Hippocampal formation (tissue), 2 donors: ENCODE measurements at places on chromosomes 4 and X.

DNA sequence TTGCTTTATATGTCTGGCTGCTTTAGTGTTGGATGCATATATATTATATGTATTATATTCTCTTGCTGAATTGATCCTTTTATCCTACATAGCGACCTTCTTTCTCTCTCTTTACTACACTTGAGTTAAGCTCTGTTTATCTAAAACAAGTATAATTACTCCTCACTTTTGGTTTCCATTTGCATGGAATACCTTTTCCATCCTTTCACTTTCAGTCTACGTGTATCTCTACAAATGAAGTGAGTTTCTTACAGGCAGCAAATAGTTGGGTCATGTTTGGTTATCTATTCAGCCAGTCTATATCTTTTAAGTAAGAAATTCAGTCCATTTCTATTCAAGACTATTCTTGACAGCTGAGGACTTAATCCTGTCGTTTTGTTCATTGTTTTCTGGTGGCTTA lies 167.5 kb upstream of the USP38 start:
- no peak for DNase-seq

DNA sequence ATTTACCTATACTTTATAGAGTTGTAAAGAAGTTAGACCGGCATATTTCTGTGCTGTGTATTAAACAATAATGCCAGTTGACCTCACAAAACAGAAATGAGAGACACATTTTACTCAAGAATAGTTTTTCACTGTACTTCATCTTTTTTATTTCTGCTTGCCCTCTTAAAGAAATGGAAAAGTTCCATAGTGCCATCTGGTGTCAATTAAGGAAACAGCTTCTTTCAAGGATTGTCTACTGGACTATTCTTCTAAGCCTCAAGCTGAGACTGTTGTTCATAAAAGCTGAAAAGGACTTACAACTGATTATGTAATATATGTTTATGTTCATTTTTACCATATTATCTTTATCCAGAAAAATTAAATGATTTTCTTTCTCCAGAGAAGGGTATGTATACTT lies 1523.7 kb downstream of the ARAP2 start:
- DNase-seq, result peak; percentile 43

DNA sequence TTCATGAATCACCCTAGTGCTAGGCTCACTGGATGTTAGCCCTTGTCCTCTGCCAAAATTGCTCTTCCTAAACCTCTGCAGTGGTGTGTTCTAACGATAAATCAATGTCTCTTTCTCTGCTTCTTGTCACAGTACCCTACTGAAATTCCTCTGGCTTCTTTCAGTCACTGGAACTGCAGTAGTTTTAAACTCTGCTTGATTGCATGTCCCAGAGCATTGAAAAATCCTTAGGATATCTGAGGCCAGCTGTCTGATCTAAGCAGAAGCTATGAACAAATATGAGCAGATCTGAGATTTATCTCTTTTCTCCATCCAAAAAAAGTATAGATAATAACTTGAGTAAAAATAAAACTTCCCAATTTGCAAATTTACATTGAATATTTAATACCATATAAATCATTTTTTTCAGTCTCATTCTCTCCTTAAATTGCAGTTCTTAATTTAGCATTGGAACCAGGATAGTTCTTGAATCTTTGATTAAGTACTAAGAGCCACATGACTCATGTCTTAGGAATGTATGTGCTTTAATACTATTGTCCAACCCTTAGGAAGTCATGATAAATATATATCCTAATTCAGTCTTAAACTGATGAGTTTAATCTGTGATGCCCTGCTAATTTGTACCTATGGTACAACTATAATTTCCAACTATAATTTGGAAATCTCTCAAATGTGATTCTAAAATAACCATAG lies 169.7 kb downstream of the PDHA2 start:
- DNase-seq, result no peak

GRCh38 chr4:154503598-154503997 lies 12.0 kb upstream of the DCHS2 start:
- no peak for DNase-seq

DNA sequence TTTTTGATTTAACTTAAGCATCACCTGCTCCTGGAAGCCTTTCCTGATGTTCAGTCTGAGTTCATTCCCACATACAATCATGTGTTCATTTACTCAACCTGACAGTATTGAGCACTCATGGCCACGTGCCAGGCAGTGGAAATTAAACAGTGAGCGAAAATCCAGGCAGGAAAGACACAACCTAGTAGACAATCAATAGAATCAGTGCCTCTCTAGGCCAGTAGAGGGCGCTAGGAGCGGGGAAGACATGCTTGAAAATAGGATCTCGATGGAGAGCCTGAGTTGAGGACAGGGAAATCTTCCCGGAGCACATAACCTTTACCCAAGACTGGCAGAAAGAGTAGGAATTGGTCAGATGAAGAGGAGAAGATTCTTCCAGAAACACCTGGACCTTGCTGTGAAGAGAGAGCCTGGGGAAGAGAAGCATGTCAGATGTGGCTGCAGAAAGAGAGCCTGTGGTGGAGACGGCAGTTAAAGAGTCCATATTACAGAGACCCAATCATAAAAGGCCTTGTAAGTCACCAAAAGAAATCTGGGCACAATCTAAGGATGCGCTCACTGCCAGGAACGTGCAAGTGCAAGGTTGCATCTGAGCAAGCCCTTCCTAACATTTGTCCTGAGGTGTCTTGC lies 103.5 kb downstream of the LDB2 start:
- peak; percentile 21 for DNase-seq

DNA sequence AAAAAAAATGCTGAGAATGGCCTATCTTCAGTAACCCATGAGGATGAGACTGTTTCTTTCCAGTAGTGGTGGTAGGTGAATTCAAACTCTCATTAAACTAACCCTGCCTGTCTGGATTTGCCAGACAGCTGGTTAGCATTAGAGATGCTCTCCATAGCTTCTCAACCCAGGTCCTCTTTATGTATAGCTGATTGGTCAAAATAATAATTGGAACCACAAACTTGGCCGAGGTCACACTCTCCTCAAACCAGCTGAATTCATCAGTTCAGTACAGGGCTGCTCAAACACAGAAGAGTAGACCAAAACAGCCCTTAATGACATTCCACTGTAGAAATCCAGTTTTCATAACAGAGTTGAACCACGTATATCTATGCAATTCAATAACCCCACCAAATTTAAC lies 85.3 kb downstream of the HCCS start:
- DNase-seq, result no peak

DNA sequence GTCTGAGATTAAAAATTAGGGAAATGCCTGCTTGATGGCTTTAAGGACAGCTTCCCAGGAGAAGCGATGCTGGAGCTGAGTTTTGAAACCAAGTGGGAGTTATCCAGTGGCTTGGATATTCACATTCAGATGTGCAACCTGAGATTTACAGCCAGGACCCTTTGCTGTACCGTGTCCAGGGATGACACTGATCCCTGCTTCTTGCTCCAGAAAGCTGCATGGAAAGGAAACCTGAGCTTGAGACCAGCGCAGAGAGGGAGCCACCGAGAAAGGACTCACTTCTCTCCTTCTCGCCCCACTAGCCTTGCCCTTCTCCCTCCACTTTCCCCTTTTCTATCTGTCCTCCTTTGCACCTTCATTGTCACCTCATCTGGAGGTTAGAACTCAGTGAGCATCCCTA lies 254.5 kb upstream of the PPARGC1A start:
- DNase-seq, result no peak

- no peak for DNase-seq
Measured at GRCh38 chr4:182745237-182745636, 171.9 kb downstream of the DCTD start.

- no peak for DNase-seq
Measured at GRCh38 chr4:85748654-85749053, 273.7 kb downstream of the ARHGAP24 start.

- peak; percentile 65 for DNase-seq
Measured at GRCh38 chrX:47217121-47217851, 1.2 kb upstream of the CDK16 start.

- DNase-seq, result no peak
Measured at GRCh38 chr4:184722798-184723197, 11.1 kb downstream of the CENPU start.

- no peak for DNase-seq
Measured at GRCh38 chr4:157242871-157243270, 22.3 kb downstream of the GRIA2 start.

GRCh38 chrX:88170553-88170952 lies 576.5 kb upstream of the CPXCR1 start:
- DNase-seq, result no peak

DNA sequence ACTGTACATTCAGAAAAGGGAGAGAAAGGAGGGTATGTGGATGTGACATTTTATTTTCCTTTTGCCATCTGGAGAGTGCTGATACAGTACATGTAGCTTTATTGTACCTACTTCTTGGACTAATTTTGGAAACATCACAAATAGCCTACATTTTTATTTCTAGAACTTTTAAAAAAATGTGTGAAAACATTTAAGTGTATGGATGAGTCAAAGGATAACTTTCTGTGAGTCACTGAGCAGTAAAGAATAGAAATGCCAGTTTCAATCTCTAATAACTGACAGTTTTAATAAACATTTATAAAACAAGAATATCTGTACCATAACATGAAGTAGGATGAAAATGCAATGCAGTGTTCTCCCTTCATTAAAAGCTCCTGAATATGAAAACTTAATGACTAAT lies 374.4 kb upstream of the NWD2 start:
- no peak for DNase-seq

- no peak for DNase-seq
Measured at GRCh38 chr4:8585186-8585585, 5.0 kb downstream of the GPR78 start.

DNA sequence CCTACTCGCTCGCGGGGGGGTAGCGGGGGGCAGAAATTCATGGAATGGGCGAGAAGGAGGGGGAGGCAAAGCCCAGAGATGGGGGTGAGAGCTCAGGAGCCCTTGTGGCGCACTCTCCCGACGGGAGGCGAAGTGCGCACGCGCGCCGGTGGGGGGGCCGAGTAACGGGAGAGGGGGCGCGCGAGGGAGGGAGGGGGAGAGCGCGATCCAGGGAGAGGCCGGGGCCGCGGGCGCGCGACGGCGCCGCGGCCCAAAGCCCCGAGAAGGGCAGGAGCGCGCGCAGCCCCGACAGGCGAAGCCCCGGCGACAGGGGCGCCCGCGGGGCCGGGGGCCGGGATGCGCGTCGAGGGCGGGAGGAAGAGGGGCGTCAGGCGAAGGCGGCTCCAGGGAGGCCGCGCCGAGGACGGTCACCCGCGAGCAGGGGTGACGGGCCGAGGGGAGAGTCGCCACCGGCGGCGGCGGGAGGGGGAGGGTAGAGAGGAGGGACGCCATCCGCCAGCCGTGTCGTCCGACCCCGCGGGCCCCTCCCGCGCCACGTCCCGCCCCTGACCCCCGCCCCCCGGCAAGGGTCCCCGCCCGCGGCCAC lies 421 bp downstream of the MECP2 start:
- DNase-seq, result peak; percentile 39

GRCh38 chr4:141132709-141133145 lies 542 bp downstream of the RNF150 start:
- no peak for DNase-seq

DNA sequence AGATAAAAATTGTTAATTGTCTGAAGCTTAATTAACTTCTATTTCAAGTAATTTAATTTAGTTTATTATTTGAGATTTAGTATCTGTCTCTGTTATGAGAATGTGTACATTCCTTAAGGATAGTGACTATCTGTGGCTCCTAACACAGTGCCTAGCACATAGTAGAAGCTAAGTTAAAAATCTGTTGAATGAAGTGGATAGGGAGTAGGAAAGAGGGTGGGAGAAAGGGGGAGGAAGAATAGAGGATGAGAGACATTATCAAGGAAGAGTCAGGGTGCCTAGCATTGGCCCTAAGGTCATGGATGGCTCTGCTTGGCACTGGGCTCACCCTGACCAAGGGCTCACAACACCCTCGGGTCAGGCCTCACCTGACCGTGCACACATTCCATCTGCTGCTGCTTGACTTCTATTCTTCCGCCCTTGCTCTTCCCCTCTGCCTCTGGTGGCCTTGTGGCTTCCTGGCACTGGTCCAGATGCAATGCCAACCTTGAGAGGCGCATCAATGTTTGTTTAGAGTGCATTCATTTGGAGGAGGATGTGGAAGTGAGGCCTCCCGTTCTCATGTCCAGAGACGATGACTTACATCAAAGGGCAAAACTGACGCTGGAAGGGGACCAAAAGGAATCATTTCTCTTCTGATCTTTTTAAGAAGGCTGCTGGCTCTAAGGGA lies 42.3 kb downstream of the TRIM2 start:
- no peak for DNase-seq

GRCh38 chrX:38898261-38898660 lies 97.0 kb downstream of the MID1IP1 start:
- DNase-seq, result no peak

- no peak for DNase-seq
Measured at GRCh38 chr4:37767546-37767945, 58.9 kb upstream of the PGM2 start.

DNA sequence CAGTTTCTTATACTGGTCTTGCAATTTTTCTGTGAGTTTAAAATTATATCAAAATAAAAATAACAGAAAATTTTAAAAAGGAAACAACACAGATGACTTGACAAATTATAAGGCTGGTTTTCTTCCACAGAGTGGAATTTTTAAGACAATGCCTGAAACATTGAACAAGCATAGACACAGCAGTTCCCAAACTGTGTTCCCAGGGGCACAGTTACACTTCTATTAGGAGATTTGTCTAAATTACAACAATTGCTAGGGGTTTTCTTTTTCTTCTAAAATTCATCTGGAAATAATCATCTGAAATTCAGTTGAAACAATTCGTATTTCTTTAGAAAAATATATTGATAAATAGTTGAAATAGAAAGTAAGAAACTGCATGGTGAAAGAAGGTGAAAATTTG lies 26.2 kb downstream of the PDE5A start:
- no peak for DNase-seq

- DNase-seq, result no peak
Measured at GRCh38 chr4:187715466-187715865, 280.1 kb upstream of the ZFP42 start.

DNA sequence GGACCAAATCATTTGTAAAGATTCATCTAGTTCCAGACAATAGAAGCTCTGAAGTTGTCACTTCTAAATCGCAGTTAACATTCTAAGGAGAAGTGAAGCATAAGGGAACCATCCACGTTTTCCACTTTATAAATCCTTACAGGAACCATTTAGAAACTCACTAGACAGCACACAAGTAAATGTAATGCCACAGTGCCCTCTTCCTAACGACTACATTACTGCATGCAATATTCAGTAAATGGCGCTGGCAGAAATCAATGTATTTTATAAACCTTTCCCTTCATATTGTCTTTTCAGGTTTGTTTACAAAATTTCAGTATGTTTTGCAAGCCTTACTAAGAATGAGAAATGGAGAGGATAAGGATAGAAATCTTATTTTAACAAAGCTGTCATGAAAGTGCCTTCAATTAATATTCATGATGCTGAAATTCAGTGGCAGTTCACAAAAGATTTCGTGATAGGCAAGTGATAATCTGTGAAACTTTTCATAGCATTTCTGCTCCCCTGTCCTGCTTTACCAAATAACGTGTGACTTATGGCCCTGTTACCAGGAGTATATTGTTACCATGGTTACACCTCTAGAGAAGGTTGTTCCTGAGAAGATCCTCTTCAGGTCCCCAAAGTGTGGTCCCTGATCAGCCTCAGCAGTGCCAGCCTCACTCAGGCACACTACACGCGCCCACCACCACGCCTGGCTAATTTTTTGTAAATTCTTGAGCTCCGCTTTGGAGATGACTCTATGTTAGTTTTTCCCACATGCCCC lies 54.2 kb downstream of the TMA16 start:
- DNase-seq, result peak; percentile 84

GRCh38 chr4:28449085-28449484 lies 1588.4 kb downstream of the STIM2 start:
- DNase-seq, result no peak

GRCh38 chr4:32455231-32455630 lies 1735.1 kb downstream of the PCDH7 start:
- no peak for DNase-seq

GRCh38 chr4:165184220-165184619 lies 23.1 kb upstream of the KLHL2 start:
- no peak for DNase-seq

- no peak for DNase-seq
Measured at GRCh38 chr4:137909529-137910309, 332.4 kb downstream of the SLC7A11 start.
